ENCODE measurements at places on chromosomes 5 and 9.
A peak's percentile ranks its signal among the peaks of the same experiment; 100 is the strongest.

GRCh38 chr9:110058304-110058953 lies 149.5 kb downstream of the C9orf152 start:
- DNase-seq = peak; percentile 24

DNA sequence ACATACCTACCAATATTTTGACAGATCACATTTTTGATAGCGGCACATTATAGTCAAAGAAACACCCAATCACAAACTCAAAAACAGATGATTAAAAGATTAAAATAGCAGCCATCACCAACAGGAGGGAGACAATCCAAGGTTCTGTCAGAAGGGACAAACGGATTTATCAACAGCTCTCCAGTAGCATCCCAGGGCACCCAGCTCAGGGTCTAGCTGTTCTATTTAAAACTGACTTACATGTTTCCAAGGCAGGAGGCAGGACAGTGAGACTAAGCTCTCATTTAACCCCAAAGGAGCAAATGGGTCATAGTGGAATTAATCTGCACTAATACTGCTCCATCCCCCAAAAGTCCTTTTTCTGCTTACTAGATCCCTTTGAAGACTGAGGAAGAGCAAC lies 3.2 kb downstream of the AGTPBP1 start:
- DNase-seq = no peak

- no peak for DNase-seq
Measured at GRCh38 chr5:9139344-9139743, 406.5 kb downstream of the SEMA5A start.

DNA sequence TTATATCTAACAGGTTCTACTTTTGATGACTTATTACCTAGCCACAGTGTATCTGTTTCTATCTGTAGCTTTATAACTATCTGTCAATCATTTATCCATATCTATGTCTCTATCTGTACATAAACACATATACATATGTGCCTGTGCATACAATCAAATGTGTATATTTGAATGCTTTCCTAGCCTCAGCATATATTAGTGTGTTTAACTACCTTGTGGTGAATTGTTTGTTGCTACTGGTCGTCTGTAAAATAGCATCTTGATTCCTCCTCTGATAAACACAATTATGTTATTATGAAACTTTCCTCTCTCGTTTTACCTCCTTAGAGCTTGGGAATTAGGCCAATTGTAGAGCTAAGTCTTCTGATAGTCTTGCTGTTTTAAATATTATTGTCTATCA lies 44.4 kb downstream of the PARP8 start:
- DNase-seq = no peak

DNA sequence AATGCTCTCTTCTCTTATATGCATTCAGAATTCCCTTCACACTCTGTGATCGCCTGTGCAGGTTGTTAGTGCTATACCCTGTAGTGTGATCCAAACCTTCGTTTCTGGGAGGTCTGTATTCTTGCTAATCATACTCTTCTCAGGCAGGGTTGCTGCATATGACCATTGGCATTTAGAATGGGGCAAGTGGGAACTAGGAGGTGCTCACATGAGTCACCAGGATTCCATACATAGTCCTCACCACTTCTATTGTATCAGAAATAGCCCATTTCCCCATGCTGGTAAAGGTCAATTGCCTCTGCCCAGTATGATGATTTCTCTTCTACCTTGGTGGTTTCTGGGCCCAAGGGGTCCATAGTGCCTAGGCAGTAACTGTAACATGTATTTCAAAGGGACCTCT lies 443.5 kb upstream of the CDH6 start:
- no peak for DNase-seq

DNA sequence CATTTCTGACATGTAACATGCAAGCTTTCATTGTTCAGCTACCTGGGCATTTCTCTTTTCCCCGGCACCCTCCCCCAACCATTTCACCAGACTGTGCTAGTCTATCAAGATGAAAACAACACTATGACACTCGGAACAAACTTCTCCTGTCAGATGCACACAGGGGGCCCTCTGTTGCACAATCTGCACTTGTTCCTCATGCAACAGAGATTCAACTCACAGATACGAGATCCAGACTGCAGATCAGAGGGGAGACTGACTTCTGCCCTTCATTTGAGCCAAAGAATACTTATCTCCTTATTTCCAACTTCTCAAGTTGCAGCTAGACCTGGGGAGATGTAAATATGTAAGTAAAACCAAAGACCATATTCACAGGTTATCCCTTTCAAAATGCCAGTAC lies 15.7 kb upstream of the FST start:
- no peak for DNase-seq

DNA sequence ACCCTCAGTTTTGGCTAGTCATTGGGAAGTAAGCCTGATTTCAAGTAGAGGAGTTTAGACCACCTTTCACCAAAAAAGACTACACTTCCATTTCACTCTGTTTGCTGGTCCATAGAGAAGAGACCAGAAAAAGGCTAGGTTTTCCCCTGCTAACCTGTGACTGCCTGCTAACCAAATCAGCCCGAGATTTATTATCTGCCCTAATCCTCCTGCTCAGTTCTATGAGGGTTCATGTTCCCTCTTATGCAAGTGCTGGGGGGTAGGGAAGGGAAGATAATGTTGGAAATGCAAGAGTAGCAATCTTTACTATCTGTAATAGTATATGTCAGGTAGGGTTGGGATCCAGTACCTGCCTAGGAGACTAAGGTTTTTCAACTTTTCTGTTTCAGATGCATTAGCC lies 51.6 kb upstream of the CCNG1 start:
- DNase-seq = no peak

- DNase-seq = no peak
Measured at GRCh38 chr5:129141696-129142095, 47.1 kb downstream of the ISOC1 start.

DNA sequence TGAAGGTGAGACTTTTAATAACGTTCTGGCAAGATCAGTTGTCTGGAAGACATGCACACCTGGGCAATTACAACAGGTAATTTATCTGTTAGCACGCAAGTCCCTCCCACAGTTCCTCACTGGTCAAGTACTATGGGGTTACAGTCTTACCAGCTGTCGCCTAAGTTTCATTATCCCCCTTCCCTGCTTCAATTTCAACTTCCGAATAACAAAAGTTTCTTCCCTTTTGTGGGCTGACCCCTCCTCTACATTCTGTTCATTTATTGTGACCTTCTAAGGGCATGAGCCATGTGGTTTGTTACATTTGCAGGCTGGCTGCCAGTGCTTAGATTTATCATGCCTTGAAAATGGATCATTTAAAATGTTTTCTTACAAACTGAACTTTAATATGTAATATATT lies 16.5 kb downstream of the GAPT start:
- no peak for DNase-seq

GRCh38 chr9:2173170-2173569 lies 158.0 kb downstream of the SMARCA2 start:
- no peak for DNase-seq

DNA sequence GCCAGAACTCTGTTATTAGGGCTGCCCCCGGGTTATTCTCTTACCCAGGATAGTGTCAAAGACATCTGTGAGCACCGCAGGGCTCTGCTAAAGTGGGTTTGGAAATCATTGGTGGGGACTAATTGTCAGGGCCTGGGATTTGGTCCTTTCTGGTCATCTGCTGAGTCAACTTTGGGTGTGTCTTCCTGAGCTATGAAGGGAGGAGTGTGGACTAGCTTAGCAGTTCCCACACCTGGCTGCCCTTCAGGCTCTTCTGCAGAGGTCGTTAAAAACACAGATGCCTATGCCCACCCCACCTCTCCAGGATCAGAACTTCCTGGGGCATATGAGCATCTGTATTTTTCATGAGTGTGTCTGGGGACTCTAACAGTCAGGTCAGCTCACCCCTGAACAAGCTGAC lies 352.2 kb downstream of the SLIT3 start:
- no peak for DNase-seq

- DNase-seq = no peak
Measured at GRCh38 chr5:6084836-6085235, 293.5 kb downstream of the MED10 start.

DNA sequence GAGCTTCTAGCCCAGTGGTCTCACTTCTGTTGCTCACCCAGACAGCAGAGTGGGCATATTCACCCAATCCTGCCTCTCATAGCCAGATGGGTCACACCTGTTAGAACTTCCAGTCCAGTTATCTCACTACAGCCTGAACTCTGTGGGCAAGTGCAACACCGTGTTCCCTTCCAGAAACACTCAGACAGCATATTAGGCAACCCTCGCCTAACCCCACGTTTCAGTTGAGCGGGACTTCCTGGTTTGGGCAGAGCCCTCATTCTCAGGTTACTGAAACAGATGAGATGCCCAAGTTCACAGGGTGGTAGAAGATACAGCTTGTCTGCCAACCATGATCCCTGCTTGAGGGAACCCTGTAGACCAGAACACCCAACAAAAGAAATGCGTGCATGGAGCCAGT lies 538.2 kb downstream of the CYLC2 start:
- DNase-seq = no peak

DNA sequence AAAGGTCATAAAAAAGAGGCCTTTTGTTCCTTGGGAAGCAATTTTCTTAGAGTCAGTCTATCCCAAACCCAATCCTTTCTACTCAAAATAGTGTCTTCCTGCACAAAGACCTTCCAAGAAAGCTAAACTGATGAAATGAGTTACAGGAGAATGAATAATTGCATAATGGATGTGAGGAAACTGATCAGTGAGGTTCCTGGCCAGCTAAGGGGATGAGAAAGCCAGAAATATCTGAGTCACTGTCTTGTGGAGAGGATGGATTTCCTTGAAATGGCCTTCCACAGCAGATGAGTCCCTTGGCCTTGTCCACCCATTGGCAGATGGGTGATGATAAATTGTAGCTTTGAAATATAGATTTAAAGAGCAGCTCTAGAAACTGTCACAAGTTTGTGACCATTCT lies 756.1 kb downstream of the DNAH5 start:
- DNase-seq = no peak

GRCh38 chr9:20437476-20437875 lies 184.8 kb downstream of the MLLT3 start:
- DNase-seq = no peak

DNA sequence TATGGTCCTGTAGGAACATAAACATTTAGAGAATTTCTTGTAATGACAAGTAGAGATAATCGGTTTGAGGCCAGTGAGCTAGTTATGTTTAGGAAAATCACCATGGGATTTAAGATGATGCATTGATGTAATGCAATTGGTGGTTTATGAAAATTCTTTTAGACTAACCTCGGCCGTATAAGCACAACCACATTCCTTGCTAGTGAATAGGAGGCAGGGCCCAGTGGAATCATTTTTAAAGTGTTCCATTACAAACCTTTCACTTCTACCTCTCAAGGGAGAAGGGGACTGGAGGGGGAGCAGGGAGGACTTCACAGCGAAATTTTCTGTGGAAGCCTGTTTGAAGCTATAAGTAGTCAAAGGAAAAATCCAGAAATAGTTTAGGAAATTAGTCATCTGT lies 71.8 kb upstream of the NFIL3 start:
- no peak for DNase-seq

Data from NCI-H1694 treated with DMSO at 0.1 percent for 48 hours (cell line).